Activated CD8-positive, alpha-beta T cell treated with anti-CD3 and anti-CD28 coated beads for 36 hours (primary cell): ENCODE measurements at places on chromosomes 16 and 17. TPM values are rescaled to one million over a fixed set of nuclear protein-coding genes. Genes with fewer than 3 reads are reported as not detected.

DNA sequence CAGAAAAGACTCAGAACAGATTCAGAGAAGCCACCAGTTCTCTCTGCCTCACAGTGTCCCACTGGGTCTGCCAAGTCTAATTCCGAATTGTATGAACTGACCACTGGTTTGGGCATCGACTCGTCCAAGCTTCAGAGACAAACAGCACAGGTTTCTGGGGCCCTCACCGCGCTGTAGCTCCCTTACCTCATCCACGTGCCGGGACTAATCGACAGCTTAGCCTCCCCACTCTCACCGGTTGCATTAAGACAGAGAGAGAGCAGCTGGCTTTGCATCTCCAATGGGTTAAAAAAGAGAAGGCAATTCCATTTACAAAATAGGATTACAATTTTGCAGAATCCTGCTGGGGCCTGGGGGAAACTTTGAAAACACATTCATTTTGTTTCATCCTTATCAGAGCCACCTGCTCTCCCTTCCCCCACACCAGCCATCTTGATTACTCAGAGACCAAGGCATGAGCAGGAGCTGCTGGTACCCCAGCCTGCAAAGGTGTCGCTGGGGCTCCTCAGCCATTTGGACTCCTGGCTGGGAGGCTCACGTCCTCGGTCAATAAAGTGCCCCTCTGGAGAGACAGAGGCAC, 95.3 kb upstream of the RPL38 start:
- no peak for DNase-seq

- peak; percentile 31 for DNase-seq
Measured at GRCh38 chr17:4782652-4783051, 3.5 kb downstream of the VMO1 start.

DNA sequence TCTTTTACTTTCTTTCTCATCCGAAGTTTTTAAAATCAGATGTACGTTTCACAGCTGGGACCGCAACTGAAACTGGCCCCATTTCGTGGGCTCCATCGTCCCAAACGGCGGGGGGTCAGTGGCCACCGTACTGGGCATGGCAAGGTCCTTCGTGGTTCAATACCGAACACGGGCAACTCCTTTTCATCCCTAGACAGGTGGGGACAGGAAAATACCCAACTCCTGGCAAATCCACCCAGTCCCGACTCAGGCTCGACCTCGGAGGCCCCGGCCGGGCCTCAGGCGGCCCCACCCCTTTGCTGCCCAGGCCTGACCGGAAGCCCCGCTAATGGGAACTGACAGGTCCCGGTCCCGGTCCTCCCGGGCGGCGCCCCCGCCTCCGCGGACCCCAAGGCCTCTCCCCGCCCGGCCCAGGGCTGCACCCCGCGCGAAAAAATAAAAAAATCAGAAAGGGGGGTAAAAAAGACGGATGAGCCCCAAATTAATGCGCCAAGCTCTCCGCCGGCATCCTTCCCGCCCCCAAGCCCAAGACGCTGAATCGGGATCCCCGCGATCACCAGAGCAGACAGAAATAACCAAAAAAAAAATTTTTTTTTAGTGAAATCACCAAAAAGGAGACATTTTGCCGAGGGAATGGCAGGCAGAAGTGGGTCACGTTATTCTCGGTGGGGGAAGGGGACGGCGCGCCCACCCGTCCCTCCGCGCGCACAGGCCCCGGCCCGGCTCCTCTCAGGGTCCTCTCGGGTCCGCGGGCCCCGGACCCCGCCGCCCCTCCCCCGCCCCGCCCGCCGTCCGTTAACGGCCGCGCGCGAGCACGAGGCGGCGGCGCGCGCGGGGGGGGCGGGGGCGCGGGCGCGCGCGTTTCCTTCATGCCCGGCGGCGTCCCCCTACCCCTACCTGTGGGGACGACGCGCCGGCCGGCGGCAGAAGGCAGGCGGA, 562 bp downstream of the ZC3H7A start:
- DNase-seq: no peak

DNA sequence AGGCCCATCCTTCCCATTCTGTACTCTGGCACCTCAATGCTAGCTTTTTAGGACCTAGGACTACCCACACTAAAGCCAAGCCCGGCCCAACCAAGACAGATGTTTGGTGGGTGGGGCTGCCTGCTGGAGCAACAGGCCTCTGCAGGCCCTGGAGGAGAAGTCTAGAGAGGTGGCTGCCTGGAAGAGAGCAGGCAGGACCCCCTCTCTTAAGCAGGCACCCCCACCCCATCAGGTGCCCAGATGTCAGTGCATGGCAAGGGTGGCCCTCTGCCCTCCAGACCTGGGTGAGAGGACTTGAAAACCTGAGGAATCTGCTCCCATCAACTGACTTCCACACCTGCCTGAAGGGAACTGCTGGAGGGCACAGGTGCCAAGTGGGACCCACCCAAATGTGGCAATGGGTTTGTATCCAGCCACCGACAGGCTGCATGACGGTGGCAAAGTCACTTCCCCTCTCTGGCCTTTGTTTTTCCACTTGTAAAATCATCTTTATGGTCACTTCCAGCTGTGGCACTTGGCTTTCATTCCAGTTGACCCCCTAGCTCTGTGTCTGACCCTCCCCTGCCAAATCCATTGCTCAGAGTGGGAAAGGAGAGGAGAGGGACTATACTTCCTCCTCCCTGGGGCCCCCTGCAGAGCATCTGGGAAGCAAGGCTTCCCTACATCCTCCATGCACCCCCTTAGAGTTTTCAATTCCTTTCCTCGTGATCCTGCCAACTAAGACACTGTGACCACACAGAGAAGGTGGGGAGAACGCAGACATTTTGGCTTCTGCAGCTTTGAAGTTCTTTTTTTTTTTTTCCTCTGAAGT, 1.7 kb upstream of the STAT5A start:
- DNase-seq: peak; percentile 50

DNA sequence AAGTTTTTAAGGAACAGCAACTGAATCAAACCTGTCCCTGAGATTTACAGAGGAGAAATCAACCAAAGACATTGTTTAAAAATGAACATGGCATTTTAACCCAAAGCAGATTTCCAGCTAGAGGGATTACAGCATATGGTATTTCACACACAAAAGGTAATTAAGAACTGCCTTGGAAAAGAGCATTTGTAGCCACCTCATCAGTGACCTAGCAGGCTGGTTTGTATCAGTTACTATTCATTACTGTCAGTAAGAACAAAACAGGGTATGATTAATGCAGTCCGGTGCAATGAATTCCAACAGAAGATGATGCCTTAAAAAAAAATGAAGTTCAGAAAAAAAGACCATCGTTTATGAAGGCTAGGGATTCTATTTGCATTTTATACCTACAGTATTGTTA, 219.9 kb downstream of the CHD9NB start:
- DNase-seq: no peak

DNA sequence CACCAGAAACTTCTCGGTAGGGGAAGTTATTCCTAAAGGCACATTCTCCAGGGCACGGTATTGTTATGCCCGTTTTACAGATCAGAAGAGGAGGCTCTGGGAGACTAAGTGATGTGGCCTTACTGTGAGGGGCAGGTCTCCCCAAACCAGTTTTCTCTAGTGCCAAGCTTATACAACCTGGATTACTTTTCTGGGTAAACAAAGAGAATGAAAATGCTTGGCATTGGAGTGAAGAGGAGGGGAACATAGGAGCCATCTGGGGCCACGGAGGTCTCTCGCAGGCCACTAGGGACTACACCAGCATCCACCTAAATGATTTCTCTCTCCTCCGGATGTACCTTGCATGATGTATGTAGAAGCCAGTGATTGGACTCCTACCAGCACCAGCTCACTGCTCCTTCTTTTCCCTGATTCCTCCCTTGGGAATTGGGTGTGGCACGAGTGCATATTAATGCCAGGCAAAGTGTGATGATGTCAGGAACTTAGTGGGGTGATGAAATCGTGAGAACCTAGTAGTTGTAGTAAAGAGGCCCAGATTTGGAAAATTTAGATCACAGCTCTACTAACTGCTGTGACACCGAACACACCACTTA, 674 bp downstream of the TOM1L1 start:
- no peak for DNase-seq

- no peak for DNase-seq
Measured at GRCh38 chr17:50199211-50199802, 2.1 kb downstream of the COL1A1 start.

GRCh38 chr16:29310852-29311314, 95.6 kb downstream of the NPIPB11 start:
- DNase-seq: no peak

- no peak for DNase-seq
Measured at GRCh38 chr16:15511759-15512487, 77.5 kb downstream of the BMERB1 start.

DNA sequence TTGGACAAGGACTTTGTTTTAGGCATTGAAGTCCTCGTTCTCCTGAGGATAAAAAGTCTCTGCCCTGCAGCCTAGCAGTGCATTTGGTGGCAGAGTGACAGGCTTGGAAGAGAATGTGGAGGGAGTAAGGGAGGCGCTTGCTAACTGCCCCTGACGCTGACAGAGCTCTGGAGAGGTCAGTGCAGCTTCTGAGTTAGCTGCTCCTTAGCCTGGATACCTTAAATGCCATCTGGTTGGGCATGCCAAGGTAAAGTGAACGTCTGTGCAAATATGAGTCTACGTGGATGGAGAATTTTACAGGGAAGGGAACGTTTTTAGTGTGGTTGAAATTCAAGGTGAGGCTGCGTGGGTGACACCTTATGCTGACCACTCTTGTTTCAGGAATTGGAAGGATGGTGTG, 44.4 kb downstream of the SEC14L1 start:
- no peak for DNase-seq

GRCh38 chr17:50187751-50188530, 13.5 kb downstream of the COL1A1 start:
- DNase-seq: no peak

DNA sequence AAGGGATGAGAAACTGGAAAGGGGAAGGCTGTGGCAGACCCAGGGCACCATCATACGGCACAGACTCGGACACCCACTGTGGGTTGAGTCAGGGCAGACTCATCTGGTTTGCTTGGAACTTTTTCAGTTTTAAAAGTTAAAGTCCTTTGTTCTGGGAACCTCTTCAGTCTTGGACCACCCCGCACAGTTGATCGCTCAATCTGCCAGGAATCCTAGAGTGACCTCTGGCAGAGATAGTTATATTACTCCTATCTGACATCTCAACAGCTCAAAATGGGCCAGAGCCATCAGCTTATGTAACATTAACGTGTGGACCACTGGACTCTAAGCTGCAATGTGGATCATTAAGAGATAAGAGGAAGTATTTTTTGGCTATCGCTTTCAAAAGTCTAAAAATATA, 164.3 kb downstream of the ABCA8 start:
- DNase-seq: no peak

GRCh38 chr16:5454349-5454748, 356.8 kb upstream of the EEF2KMT start:
- DNase-seq: no peak

DNA sequence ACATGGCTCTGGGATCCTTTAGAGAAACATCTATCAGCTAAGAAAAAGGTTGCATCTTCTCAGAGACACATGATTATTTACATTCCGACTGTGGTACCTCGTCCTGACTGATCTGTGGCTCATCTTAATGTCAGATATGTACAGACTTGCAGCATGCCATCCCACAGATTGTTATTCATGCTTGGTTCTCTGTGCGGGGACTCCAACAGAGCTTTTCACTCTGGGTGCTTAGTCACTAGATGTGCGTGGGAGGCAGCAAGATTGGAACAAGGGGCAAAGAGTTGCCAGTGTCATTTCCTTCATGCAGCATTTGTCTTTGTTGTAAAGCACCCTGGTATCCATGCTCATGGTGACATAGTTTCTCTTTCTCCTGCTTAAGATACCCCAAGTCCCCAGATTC, 179.1 kb upstream of the CACNG5 start:
- DNase-seq: peak; percentile 85

DNA sequence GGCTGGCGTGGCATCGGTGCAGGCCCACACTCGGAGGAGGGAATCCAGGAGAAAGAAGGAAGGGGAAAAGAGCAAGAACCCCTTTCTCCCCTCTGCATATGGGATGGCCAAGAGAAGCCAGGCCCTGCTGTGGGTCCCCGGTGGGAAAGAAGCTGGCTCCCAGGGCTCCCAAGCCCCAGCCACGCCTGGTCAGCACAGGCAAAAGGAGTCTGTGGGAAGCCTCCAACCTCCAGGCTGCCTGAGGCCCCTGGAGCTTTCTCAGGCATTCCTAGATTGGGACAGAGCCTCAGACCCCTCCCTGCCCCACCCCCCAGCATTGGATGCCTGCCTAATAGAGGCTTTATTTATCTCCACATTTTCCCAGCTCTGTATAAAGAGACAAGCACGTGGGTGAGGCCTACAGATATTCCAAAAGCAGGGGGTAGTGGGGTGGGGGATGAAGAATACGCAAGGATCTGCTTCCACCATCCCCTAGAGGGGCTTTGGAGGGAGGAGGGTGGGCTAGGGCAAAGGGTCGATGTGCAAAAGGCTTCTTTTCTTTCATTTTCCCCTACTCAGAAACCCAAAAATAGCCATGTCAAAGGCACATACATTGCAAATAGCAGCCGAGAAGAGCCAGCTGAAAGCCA, 56.4 kb downstream of the MPRIP start:
- DNase-seq: no peak

DNA sequence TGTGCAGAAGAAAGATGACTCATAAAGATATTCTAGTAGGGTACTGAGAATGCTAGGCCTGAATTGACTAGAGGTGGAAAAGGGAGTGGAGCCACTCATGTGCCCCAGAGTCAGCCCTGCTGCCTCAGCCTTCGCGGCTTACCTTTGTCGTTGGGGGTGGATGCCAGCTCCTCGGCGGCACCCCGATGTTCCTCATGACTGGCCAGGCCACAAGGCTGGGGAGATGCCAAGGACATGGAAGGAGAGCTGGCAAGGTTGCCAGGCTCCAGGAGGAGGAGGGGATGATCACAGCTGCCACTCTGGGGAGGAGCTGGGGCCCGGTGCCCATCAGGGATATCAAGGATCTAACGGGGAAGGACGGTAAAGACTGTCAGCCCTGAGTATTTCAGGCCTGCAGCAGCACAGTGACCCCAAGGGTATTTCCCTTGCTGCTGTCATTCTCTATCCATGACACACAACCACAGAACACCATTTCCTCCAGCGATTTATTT, 9.7 kb upstream of the SLC35B1 start:
- DNase-seq: peak; percentile 60

- no peak for DNase-seq
Measured at GRCh38 chr16:51095084-51095881, 55.8 kb downstream of the SALL1 start.

GRCh38 chr16:67154578-67155294, 3.9 kb upstream of the B3GNT9 start:
- no peak for DNase-seq

GRCh38 chr17:40567377-40567776, 2.1 kb upstream of the CCR7 start:
- no peak for DNase-seq

GRCh38 chr16:48564544-48565444, 45.2 kb downstream of the N4BP1 start:
- DNase-seq: no peak

The FSCN2 gene
- total RNA-seq: not detected

The SCARF1 gene
- 3.2 TPM for total RNA-seq

The PERCC1 gene
- not detected for total RNA-seq

The GGA3 gene
- 65.5 TPM for total RNA-seq

The RSL1D1 gene
- total RNA-seq: 344 TPM

The BCL6B gene
- total RNA-seq: 2.4 TPM
